ENCODE measurements at places on chromosomes 4 and X.

DNA sequence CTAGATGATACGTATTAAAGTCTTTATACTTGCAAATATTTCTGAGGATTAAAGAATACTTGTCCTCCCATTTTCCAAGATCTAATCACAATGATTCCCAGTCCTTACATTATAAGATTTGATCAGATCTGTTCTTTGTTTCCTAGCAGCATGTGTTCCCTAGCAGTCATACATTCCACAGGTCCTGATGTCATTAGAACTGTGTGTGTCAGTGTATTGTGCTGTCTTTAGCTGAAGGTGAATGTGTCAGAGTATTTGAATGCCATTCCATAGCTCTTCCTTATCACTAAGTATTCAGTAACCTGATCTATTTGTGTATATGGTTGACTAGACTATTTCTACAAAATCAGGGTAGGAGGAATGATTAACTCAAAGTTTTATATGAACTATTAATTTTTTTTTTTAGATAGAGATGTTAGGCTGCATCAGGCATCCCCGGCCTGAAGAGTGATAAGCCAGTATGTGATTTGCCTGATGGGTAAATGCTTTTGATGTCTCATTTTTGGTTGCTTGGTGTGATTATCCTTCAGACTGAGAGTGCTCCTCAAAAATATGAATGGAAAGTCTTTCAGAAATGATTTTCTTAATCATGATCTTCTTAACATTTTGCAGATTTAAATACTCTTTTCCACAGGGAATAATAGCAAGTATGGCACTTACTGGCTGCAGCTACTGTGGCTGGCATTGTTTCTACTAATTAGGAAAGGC, 4.4 kb downstream of the ADGRL3 start:
- no peak for DNase-seq

DNA sequence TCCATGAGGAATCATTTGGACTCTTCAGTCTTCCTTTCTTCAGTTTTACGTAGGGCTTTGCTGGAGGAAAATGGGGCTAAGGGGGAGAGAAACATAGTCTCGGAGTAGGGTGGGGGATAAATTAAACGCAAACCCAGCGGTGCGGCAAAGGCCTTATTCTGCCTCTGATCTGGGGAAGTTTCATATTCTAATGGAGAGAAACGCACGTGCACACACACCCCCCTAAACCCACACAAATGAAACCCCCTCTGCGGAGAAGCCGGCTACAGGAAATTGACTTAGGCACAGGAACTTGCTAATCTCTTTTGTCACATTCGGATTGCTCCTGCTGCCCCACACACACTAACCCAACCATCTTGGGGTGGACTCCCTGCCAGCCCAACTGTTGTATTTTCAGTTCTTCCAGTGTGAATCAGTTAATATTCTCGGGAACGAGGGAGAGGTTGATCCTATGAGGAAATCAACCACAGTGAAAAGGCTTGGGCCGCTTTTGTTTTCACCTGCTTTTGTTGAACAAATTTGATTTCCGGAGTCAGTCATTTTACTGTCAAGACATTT, at the start of gene RHOH:
Gene RHOH, plus strand, starts transcription at position 308 of the 558 bp plus-strand sequence. CDS start 46,356 bp downstream, outside the sequence.
- peak; percentile 43 for DNase-seq

DNA sequence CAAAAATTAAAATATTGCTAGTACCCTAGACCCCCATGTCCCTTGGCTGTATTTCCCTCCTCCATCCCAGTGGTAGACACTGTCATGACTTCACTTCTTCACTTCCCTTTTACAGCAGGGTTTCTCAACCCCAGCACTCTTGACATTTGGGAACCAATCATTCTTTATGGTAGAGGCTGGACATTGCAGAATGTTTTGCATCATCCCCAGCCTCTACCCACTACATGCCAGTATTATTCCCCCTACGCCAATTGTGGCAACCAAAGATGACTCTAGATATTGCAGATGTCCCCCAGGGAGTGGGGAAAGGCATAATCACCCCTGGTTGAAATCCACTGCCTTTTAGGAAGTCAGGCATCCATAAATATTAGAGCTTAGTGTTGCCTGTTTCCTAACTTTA, 138.6 kb downstream of the AMELX start:
- no peak for DNase-seq

- no peak for DNase-seq
These were observed 731 bp upstream of the AMMECR1 start for GRCh38 chrX:110318664-110318968.

- no peak for DNase-seq
These were observed 1119.2 kb upstream of the INTU start for GRCh38 chr4:126513596-126513995.
